ENCODE measurements at places on chromosomes 7 and 10.

GRCh38 chr7:24722386-24723177 lies 34.7 kb downstream of the GSDME start:
- no peak for DNase-seq

DNA sequence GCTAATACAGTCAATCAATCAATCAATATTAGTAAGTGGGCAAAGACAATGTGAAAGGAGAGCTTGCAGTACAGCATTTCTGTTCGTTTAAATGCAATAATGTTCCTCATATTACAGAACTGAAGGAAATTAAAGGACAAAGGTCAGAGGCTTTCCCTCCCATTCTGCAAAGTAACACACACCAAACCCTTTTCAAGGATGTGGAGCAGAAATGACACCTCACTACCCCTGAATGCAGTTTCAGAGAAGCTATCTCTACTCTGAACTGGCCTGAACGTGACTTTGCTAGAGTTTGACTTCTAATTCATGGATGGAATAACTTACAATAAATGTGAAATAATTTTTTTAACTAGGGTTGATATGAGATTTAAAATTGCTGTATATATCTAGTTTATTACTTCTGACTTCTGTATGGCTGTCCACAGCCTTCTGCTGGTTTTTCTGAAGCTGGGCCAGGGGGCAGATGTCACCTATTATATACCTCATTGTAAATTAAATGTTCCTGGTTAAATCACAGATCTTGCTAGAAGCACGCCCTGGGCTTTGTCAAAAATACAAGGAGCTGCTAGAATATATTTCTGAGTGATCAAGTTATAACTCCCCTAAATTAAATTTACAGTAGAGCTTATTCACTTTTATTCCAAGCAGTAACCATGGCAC lies 156.9 kb upstream of the C7orf33 start:
- DNase-seq, result no peak

- DNase-seq, result no peak
These were observed 10.1 kb downstream of the SLC25A40 start for GRCh38 chr7:87866089-87866488.

- no peak for DNase-seq
These were observed 375.8 kb downstream of the REEP3 start for GRCh38 chr10:63896992-63897391.

DNA sequence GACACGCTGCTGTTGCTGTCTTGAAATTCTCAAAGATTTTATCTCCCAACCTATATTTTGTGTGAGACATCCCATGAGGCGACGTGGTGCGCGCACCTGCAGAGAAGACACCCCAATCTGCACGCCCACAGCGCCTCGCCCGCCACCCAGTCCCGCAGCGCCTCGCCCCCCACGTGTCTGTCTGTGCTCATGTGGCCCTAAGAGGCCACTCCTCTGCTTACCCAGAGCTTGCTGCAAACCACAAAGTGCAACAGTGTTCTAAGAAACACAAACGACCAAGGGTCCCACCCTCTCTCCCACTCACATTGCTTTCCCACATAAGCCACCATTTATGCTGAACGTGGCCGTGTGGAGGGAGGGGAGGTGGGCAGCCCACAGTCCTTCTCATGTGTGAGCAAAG lies 287.2 kb downstream of the PTPRN2 start:
- DNase-seq, result no peak

DNA sequence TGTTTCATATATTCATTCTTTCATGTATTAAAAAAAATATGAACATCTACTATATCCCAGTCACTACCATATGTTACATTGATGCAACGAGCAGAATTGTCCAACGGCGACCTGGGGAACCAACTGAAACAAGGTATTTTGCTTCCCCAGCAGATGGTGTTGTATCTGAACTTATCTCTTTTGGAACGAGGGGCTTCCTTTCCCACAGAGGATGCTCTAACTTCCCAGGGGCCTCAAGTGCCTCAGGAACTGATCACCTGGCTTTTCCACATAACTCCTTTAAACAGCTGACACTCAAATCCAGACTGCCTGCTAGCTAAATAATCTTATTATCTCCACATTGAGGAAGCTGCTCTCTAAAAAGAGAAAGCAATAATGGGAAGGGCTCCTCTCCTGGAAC lies 259.3 kb downstream of the HTR7 start:
- no peak for DNase-seq

DNA sequence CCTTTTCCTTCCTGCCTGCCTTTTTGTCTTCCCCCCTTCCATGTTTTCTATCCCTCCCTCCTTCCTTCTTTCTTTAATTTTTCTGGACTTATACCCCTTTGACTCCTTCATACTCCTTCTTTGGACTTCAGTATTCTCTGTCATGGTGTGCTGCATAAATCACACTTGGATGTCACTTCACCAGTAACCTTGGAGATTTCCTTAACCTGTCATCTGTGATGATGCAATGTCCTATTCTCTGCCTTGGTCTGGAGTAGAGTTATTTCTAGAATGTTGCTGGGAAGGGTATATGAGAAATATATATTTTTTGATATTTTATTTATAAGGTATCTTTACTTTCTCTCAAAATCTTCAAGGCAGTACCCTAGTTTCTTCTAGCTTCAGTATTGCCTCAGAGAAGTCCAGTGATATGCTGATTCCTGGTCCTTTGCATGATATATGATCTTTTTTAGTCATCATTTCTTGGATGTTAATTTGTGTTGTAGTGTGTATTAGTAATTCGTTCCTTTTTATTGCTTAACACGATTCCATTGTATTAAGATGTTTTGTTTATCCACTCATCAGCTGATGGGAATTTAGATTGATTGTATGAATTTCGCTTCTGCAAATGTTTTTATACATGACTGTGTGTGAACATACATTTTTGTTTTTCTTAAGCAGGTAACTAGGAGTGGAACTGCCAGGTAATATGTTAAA lies 206.9 kb upstream of the MBL2 start:
- DNase-seq, result no peak

All from stimulated activated CD4-positive, alpha-beta T cell treated with anti-CD3 and anti-CD28 coated beads, Interleukin-15, amount 100 ng/mL, for 1 hour (primary cell).